ENCODE measurements at places on chromosomes 5 and 9.

DNA sequence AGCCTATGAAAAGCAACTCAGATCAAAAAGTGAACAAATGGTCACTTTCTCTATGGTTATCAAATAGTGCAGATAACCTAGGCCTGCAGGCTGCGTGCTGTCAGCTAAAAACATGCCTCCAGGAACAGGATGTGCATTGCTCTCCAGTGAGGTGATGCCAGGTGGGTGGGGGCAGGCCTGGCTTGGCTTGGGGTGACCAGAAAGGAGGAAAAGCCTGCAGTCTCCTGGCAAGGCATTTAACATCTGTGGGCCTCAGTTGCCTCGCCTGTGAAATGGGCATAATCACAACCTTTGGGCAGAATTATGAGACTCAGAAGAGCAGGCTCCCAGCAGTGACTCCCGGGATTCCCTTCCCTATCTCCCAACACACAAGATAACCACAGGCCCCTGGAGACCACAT, 135.9 kb downstream of the COL23A1 start:
- no peak for DNase-seq

GRCh38 chr5:31048282-31049270, 144.9 kb upstream of the CDH6 start:
- no peak for DNase-seq

DNA sequence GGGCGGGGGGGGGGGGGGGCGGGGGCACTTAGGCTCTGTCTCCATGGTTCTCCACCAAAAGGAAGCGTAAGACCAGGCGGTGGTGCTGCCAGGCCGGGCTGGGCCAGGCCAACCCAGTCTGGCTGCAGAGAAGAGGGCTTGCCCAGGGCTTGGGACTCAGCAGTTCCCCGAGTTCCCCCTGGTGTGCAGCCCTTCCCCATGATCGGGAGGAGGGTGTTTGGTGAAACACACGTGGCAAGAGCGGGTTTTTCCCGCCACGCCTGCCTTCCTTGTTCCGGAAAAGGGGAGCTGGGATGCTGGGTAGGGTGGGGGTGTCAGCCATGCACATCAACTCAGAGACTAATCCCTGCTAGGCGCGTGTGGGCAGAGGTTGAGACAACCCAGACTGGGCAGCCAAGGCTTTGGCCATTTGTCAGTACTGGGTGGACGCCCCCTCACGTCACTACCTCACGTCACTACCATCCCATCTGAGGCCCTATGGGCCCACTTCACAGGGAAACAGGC, 32.9 kb downstream of the PRRX2 start:
- DNase-seq = no peak

DNA sequence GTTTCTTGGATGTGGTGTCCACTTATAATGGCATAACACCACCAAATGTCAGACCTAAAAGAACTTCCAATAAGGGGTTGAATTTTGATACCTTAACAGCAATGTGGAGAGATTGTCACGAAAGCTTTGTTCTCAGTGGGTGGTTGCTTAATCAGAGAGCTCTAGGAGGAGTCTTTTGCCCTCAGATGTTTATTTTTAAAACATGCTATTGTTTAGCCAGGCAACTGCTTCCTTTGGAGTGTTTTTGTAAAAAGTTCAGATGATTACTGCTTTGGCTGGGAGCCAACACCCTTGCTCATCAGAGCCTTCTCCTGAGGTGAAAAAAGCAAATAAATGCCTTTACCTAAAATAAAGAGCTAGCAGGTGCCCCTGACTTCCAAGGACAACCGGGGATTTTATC, 65.0 kb downstream of the SLC1A1 start:
- no peak for DNase-seq

- no peak for DNase-seq
Observed at GRCh38 chr9:116653348-116654058, 33.6 kb upstream of the TRIM32 start.

- DNase-seq = no peak
Observed at GRCh38 chr9:5043381-5043780, 58.3 kb downstream of the JAK2 start.

DNA sequence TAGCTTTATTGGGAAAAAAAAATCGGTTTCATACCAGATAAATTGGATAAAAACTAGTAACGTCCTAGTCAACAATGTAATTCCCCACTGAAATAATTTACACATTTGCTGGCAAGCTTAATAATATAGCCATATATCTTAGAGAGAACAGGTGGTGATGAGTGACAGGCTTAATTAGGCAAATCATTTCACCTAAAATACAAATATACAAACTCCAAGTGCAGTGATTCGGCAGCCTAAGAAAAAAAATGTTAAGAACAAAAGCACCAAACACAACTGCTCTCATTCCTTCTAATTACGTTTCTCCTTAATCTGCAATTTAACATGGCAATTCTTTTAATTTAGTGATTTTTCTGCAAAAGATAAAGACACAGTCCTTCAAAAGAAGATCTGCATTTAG, 56.0 kb upstream of the SLC25A51 start:
- no peak for DNase-seq

DNA sequence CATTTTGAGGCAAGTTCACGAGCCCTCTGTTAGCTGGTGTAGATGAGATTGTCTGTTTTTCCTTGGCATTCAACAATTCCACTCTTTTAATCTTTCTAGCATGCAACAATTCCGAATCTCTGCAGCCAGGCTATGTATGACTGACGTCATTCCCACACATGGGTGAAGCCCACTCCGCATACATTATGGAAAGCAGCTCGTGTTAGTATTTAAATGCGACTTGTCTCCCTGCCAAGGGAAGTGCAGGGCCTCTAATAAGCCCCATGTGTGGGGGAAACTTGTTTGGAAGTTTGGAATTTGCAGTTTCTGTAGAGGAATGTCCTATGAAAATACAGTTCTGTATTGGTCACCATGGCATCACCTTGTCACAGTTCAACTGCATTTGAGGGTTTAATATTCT, 146.0 kb upstream of the FBXL7 start:
- DNase-seq = no peak

DNA sequence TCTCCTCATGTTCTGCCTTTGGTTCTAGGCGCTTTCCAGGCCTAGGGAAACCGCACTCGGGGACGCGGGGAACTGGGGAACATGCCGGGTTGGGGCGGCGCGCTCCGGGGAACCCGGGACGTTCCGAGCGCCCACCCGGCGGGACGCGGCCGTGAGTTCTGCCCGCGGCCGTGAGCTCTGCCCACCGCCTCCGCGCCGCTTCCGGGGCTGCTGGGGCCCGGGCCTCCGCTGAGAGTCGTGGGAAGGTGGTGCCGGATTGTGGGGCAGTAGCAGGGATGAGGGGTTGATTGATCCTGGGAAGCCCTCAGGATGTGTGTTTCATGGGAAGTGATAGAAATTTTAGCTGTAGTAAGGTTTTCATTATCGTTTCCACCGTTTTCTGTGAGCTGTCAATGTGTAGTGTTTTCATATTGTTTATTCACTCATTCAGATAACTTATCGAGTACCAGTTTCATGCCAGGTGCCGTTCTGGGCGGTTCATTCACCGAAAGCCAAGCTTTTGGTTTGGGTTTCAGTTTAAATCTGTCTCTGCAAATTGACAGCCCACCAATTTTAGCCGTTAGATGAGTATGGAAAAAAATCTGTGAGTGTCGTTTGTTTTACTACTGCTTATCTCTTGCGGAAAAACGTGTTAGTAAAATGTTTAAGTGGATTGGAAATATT, 657 bp downstream of the MTRR start:
- DNase-seq = peak; percentile 40

DNA sequence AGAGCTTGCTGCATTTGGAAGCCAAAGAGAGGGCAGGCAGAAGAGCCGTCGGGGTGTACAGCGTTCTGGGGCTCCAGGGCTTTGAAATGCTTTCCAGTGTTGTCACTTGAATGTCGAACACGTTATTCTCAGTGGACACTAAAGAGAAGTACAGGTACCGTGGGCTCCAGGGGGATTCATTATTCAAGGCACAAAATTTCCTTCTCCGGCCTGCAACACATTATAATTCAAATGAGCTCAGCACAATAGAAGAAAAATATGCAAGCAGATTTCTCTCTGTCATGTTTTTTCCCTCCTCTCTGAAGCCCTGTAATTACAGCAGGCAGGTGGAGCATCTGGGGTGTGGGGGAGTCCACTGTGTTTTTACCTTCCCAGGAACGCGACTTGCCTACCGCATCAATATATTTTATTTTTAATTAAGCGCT, 293.1 kb downstream of the ZSWIM6 start:
- DNase-seq = no peak

DNA sequence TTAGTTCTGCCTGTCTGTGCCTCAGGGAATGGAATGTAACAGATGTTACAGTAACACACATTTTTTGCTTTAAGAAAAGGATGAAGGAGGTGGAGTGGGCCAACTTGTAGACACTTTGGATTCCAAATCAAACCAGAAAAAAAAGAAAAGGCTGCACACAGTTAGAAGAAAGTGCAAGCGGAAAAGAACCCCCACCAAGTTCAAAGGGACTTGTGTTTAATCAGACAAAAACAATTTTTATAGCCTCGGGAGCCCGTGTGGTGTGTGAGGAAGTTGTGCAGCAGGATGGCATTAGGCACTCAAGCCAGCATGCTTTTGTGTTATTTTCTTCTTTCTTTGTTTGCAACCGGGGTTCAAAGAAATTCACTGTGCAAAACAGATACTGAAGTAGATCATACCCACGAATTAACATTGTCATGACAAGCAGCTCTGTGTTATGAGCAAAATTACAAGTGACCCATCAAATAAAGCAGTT, 189.5 kb downstream of the SEMA5A start:
- DNase-seq = no peak

Data from GM13976 (cell line).